ENCODE measurements at places on chromosomes 13 and 19. TPM values are rescaled to one million over a fixed set of nuclear protein-coding genes. Genes with fewer than 3 reads are reported as not detected.

Gene ANGPTL4
- total RNA-seq, result 2.5 TPM

Gene MCEMP1
- not detected for total RNA-seq

Gene KL
- not detected for total RNA-seq

Gene ELAVL3
- 1.4 TPM for total RNA-seq

DNA sequence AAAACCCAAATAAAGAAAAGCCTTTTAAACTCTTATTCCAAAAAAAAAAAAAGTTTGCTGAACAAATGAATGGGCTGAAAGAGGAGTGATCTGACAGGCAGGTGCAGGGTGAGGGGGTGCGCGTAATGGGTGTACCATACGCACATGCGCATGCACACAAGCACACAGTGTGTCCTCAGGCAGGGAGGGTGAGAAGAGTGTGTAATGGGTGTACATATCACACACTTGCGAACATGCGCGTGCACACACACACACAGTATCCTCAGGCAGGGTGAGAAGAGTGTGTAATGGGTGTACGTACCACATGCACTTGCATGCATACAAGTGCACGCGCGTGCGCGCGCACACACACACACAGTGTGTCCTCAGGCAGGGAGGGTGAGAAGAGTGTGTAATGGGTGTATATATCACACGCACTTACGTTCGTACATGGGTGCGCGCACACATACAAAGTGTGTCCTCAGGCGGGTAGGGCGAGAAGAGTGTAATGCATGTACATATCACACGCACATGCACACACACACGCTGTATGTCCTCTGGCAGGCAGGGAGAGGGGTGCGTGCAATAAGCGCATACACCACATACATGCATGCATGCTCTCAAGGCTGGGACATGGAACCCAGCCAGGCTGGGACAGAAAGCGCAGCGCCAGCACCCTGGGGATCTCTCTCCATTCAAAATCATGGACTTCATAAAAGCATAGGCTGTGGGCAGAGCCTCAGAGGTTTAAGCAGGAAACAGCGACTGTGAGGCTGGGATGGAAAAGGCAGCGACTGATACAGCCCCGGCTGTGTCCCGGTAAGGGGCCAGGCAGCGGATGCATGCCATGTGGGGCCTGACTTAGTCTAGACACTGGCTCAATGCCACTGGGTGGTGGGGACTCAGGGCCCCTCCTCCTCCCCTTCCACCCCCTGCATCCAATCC, 70.4 kb downstream of the CEBPG start:
- DNase-seq, result no peak
- no peak overlapping the region for H3K4me3 ChIP-seq
- H3K27me3 ChIP-seq, result no peaks in the 10 kb centered on the region
- H3K36me3 ChIP-seq, result no peaks in the 10 kb centered on the region
- H3K4me1 ChIP-seq, result no peaks in the 10 kb centered on the region
- H3K27ac ChIP-seq, result no peak overlapping the region

GRCh38 chr13:30173303-30173610, 134.1 kb downstream of the KATNAL1 start:
- H3K27ac ChIP-seq, result no peak overlapping the region
- no peaks in the 10 kb centered on the region for H3K36me3 ChIP-seq
- DNase-seq, result no peak
- H3K27me3 ChIP-seq, result no peaks in the 10 kb centered on the region
- no peak overlapping the region for H3K4me3 ChIP-seq
- no peaks in the 10 kb centered on the region for H3K4me1 ChIP-seq

DNA sequence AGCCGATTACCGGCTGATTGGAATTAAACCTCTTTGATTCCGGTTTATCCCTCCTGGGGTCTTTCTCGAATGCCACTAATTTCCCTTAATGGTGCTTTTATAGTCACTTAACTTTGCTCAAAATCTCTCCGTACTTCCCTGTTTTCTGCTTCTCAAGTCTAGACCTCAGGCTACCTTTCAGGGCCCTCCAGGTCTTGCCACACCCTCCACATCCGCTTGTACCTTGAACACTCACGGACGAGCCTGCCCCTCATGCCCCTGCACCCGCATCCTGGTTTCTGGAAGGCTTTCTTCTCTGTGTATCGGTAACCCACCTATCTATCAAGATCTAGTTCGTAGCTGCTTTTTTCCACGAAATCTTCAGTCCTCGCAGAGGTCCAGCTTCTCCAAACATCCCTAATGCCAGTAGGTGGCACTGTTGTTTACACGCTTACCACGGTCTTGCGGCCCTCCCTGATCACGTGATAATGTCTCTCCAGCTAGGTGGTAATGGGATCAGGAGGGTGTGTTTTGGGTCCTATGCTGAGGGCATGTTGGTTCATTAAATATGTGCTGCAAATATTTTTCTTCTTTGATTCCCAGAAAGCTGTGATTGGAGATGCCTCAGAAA, 13.8 kb downstream of the ATP12A start:
- H3K4me3 ChIP-seq, result no peak overlapping the region
- H3K36me3 ChIP-seq, result no peaks in the 10 kb centered on the region
- H3K4me1 ChIP-seq, result no peaks in the 10 kb centered on the region
- DNase-seq, result peak; percentile 82
- no peaks in the 10 kb centered on the region for H3K27me3 ChIP-seq
- no peak overlapping the region for H3K27ac ChIP-seq

DNA sequence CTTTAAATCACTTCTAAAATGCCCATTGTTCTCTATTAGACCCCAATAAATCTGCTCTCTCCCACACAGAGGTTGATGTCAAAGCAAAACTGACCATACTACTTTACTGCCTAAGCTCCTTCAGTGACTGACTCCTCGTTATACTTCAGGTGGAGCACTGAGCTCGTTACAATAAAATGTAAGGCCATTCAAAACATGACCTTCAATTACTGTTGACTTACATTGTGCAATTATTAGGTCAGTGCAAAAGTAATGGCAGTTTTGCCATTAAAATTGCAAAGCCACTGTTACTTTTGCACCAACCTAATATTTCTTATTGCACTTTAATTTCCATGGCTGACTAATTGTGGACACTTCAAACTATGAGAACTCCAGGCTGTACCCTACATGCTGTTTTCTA, 314.9 kb downstream of the MZT1 start:
- H3K36me3 ChIP-seq, result no peaks in the 10 kb centered on the region
- no peak overlapping the region for H3K4me3 ChIP-seq
- no peak for DNase-seq
- peaks cover 3% of the 10 kb centered on the region for H3K4me1 ChIP-seq

GRCh38 chr19:12974301-12975220, 5.2 kb downstream of the DAND5 start:
- no peaks in the 10 kb centered on the region for H3K27me3 ChIP-seq
- H3K27ac ChIP-seq, result no peak overlapping the region
- H3K36me3 ChIP-seq, result no peaks in the 10 kb centered on the region
- H3K4me3 ChIP-seq, result no peak overlapping the region
- DNase-seq, result no peak

- no peak for DNase-seq
- no peaks in the 10 kb centered on the region for H3K36me3 ChIP-seq
- H3K4me1 ChIP-seq, result peaks cover 9% of the 10 kb centered on the region
- no peak overlapping the region for H3K27ac ChIP-seq
These were observed 59.4 kb upstream of the TSHZ3 start for GRCh38 chr19:31408460-31409124.
